ENCODE measurements at places on chromosomes 7 and 10.

- DNase-seq: no peak
Observed at GRCh38 chr10:7889947-7890542, 71.7 kb downstream of the TAF3 start.

DNA sequence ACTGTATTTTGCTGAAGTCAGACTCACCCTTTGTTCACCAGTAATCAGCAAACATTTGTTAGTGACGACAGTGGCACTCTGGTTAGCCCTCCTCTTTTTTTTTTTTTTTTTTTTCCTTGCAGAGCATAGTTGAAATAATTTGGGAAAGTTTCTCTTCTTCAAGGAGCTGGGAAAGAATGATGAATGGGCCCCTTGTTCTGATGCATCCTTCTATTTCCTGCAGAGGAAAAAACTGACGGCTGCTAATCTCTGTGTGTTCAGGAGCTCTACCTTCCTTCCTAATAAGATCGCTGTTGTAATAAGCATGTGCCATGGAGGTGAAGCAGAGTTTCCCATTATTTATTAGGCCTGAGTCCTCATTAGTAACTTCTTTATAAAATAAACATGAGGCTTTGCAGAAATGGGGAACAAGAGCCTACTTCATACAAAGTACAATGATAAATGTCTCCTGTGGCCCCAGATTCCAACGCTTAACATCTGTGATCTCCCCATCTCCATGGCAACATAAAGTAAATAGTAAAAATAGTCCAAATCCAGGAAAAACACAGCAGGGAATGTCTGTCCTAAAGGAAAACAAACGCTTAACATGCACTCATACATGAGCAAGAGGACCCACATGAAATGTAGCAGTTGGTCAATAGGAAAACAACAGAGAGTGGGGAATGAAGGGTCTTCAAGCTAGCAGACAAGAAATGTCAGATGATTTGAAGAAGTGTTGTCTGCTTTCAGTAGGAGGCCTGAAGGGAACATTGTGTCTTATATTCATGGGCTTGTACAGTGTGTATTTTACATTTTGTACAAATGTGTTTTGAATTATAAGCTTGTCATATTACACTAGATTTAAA, 59.1 kb upstream of the CALD1 start:
- DNase-seq: no peak

DNA sequence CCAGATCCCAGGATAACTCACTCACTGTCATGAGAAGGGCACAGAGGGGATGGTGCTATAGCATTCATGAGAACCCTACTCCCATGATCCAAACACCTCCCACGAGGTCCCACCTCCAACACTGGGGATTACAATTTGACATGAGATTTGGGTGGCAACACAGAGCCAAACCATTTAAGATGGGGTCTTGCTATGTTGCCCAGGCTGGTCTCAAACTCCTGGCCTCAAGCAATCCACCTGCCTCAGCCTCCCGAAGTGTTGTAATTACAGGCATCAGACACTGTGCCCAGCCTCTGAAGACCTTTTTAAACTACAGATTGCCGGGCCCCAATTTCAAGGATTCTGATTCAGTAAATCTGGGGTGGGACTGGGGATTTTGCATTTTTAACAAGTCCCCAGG, 98.5 kb downstream of the BAMBI start:
- DNase-seq: no peak

- DNase-seq: no peak
Observed at GRCh38 chr7:29865526-29865925, 59.2 kb downstream of the WIPF3 start.

DNA sequence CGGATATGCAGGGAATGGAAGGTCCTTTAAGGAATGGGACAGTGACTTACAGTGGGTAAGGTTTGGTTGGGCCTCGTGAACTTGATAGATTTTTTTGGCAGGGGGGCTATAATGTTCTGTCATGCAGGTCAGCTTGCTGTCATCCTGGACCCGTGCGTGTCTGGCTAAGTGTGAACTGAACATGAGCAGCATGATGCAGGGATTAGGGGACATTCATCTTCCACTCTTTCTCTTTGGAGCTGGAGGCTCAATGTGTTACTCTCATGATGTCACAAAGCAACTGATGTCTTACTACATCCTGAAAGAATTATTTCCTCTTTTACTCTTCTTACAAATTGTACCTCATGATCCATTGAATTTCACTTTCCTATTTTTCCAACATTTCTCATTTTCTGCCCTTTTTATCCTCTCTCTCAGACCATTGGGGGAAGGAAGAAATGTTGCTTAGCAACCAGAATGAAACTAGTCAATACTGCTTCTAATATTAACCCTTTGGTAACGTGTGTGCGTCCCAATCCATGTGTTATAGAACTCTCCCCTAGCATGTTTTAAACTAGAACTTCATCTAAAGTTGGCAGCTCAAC, 549.1 kb downstream of the LRMDA start:
- no peak for DNase-seq

All from Panc1 (cell line).